Right ventricle myocardium inferior (tissue), 1 donor: ENCODE measurements at places on chromosomes 2 and 18. TPM values are rescaled to one million over a fixed set of nuclear protein-coding genes. Genes with fewer than 3 reads are reported as not detected.

PKDCC gene
- 114 TPM for total RNA-seq

DNA sequence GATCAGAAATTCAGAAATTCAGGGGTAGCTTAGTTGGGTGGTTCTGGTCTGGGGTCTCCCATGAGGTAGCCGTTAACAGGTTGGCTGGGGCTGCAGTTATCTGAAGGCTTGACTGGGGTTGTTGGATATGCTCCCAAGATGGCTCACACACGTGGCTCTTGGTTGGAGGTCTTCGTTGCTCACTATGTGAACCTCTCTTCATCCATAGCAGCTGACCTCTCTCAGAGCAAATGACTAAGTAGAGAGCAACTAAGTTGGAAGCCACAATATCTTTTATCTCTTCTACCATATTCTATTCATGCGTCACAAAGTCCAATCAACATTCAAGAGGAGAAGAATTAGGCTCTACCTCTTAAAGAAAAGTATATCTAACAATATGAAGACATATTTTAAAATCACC is 38.7 kb upstream of the SERTAD2 start:
- DNase-seq: no peak

DNA sequence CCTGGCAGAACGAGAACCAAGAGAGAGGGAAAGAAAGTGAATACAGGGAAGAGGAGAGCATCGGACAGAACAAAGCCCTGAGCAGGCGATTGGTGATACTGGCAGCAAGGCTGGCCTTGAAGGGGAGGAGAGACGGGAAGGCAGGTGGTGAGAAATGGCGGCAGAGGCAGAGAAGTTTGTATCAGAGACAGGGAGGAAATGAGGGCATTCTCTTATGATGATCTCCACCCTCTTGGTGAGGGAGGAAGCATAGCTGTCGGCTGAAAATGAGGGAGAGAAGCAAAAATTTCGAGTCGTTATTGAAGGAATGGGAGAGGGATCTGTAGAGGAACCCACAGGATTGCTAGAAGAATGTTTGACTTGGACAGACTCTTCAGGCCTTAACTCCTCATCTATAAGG is 80.6 kb downstream of the CLIP4 start:
- no peak for DNase-seq

AGXT gene
- total RNA-seq: not detected

- DNase-seq: no peak
Observed at GRCh38 chr2:234164493-234165413, 114.3 kb downstream of the SPP2 start.

PCARE gene
- 0.51 TPM for total RNA-seq

DNA sequence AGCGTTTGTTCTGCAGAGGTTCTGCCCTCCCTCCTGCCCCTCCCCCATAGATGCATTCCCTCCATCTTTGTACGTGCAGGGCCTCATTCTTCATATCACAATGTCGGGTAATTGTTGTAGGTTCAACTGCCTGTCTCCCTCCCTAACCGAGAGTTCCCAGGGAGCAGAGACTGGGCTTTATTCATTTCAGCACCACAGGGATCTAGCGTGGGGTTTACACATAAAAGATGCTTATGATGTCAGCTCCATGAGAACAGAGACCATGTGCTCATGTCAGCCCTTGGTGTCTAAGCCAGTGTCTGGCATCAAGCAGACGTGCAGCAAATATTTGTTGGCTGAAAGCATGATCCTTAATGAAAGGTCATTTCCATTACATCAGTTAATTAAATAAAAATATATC is 298.9 kb upstream of the TRIB2 start:
- DNase-seq: no peak
